ENCODE measurements at places on chromosomes 1 and 21.

DNA sequence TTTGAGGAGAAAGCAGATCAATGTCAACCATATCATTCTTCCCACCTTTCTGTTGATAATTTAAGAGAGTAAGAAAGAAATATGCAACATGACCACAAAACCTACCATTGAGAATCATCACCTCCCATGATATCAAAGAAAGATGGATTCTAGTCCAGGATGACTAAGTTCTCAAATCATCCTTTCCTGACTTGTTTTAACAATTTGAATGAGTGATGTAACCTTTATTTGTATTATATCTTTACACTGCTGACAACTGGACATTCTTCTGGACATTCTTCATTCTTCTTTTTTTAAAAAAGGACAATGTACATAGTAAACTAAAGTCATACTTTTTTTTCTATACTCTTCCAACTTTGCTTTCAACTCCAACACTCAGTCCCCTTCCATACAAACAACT, 9.5 kb downstream of the PSMB4 start:
- DNase-seq = no peak

DNA sequence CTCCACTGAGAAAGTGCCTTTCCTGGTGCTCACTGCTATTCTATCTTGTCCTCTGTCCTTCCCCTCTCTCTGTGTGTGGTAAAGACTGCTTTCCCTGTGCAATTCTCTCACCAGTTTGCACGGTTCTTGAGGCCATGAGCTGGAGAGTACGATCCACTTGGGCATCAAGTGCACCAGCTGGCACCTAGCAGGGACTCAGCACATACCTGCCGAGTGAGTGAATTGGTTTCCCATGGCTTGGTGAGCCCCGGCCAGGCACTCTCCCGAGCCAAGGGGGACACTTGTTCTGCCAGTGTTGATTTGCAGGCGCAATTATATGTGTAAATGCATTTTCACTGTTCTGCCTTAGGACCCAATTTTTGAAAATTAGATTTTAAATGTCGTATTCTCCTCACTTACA, 313.5 kb downstream of the DISC1 start:
- no peak for DNase-seq

GRCh38 chr1:218890451-218890850, 283.2 kb upstream of the LYPLAL1 start:
- no peak for DNase-seq

- DNase-seq = no peak
These were observed 14.2 kb downstream of the ABCA4 start for GRCh38 chr1:94106716-94107115.

DNA sequence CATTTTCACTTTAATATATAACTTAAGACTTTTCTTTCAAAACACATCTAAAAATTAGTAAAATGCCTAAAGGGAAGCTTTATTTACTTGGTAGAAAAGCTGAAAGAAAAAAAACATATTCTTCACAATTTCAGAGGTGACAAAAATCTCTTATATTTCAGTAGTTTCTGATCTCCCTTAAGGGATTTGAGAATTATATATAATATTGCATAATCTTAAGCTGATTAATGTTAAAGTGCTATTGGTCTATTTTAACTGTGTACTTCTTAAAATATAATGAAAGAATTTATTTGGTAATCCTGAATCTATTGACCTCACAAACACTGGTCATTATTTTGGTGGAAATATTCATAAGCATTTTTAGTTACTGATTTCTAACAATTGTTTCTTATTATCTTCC, 1.2 kb upstream of the VPS45 start:
- no peak for DNase-seq

GRCh38 chr1:19596065-19596713, 47.9 kb upstream of the NBL1 start:
- DNase-seq = no peak
